ENCODE measurements at places on chromosomes 2 and 18. TPM values are rescaled to one million over a fixed set of nuclear protein-coding genes. Genes with fewer than 3 reads are reported as not detected.

MYO1B gene
- 13.1 TPM for total RNA-seq

ACMSD gene
- total RNA-seq: not detected

GRP gene
- not detected for total RNA-seq

CD8B2 gene
- total RNA-seq: 0.27 TPM

AQP12A gene
- total RNA-seq: not detected

RIT2 gene
- not detected for total RNA-seq

PER2 gene
- 33.1 TPM for total RNA-seq

SERPINB12 gene
- not detected for total RNA-seq

KIF5C gene
- 2.2 TPM for total RNA-seq

GPR55 gene
- 4.7 TPM for total RNA-seq

PRSS56 gene
- not detected for total RNA-seq

C2orf68 gene
- 26.1 TPM for total RNA-seq

LPIN1 gene
- 41.3 TPM for total RNA-seq

DNA sequence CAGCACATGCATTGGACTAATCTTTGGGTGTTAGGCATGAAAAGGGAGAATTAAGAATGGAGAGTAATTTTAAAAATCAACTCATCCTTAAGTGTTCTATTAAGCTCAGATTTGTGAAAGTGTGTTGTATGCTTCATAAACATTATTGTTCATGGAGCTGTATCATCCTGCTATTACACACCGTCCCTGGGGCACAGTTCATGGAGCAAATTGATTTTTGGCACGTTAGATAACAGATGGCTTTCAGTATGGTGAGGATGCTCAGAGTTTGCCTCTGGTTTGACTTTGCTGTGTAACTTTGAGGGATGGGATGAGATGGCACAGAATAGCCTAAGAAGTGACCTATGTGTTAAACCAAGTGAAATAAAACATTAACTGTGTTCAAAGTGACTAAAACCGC, 97.1 kb downstream of the MGAT5 start:
- H3K27ac ChIP-seq: no peak overlapping the region
- H3K36me3 ChIP-seq: no peaks in the 10 kb centered on the region
- no peaks in the 10 kb centered on the region for H3K27me3 ChIP-seq
- no peaks in the 10 kb centered on the region for H3K4me1 ChIP-seq

- no peak overlapping the region for H3K4me3 ChIP-seq
- H3K27me3 ChIP-seq: no peaks in the 10 kb centered on the region
- H3K4me1 ChIP-seq: no peaks in the 10 kb centered on the region
- H3K27ac ChIP-seq: no peak overlapping the region
- peak; percentile 29 for DNase-seq
Observed at GRCh38 chr2:127110985-127111384, 4.0 kb upstream of the BIN1 start.

DNA sequence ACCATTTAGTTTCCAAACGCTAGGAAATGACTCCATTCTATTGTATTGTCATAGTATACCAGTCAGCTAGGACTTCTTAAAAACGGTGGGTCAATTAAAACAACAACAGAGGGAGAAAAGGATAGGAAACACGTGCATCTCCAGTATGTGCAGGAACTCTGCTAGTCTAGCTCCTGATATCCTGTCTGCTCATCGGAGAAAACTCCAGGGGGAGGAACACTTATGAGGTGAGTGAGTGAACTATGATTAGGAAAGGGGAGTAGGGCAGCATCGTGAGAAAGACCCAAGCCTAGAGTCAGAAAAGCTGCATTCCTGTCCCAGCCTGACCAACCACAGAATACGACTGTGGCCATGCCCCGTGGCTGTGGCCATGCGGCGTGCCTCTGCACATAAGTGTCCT, 34.2 kb downstream of the DTNB start:
- H3K4me1 ChIP-seq: no peaks in the 10 kb centered on the region
- DNase-seq: no peak
- no peaks in the 10 kb centered on the region for H3K36me3 ChIP-seq
- H3K27ac ChIP-seq: no peak overlapping the region
- H3K4me3 ChIP-seq: no peak overlapping the region

DNA sequence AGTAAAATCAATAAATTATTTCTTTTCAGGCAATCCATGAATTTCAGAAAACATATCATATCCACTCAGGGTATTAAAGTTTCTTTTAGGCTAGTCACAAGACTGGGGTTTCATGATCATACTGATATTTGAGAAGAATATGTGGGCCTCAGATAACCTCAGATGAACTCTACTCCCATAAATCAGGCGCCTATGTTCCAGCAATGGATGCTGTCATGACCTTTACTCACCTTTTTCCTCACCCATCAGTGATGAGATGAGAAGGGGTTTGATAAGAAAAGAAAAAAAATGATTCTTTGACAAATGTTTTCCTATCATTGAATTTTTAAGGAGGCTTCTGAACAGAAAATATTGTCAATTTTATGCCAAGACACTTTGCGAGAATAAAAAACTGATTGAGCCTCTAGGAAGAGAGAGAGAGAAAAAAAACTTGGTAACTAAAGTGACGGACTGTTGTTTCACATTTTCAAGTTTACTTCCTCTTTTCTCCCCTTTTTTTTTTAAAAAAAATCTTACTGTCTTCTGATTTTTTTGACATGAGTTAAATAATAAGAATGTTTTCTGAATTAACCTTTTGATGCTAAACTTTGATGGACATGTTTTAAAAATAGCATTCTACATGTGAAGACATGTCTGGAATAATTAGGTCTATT, 309.1 kb upstream of the MAP2 start:
- H3K27me3 ChIP-seq: no peaks in the 10 kb centered on the region
- H3K4me1 ChIP-seq: no peaks in the 10 kb centered on the region
- H3K4me3 ChIP-seq: no peak overlapping the region
- no peaks in the 10 kb centered on the region for H3K36me3 ChIP-seq
- DNase-seq: no peak

GRCh38 chr2:205585449-205586383, 96.6 kb upstream of the NRP2 start:
- no peaks in the 10 kb centered on the region for H3K36me3 ChIP-seq
- no peaks in the 10 kb centered on the region for H3K4me1 ChIP-seq
- H3K27me3 ChIP-seq: no peaks in the 10 kb centered on the region

GRCh38 chr18:49731860-49732311, 81.4 kb downstream of the ACAA2 start:
- H3K4me1 ChIP-seq: no peaks in the 10 kb centered on the region
- DNase-seq: no peak
- no peaks in the 10 kb centered on the region for H3K36me3 ChIP-seq
- H3K4me3 ChIP-seq: no peak overlapping the region
- H3K27me3 ChIP-seq: no peaks in the 10 kb centered on the region

DNA sequence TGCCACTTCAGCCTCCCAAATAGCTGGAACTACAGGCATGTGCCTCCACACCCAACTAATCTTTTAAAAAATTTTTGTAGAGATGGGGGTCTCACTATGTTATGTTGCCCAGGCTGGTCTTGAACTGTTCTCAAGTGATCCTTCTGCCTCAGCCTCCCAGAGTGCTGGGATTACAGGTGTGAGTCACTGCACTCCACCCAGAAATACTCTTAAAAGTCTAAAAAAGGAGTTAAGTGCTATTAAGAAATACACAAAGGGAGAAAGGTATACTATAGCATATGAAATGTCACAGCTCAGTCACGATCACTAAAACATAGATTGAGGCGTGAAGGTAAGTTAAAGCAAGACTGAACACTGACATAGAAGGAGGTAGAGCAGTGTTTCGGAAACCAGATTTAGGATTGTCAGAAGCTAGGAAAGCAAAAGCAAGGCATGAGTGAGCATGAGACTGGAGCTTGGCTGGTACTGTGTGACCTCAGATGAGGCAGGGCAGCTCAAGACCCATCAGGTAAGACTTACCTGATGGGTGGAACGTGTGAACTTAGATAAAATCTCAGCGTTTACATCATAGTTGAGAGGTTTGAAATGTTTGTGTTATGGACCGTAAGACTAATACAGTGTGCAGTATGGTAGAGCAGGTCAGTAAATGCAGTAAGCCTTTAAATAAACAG, 9.2 kb downstream of the CCNYL1 start:
- no peak overlapping the region for H3K27ac ChIP-seq
- H3K27me3 ChIP-seq: no peaks in the 10 kb centered on the region
- no peak for DNase-seq
- no peak overlapping the region for H3K4me3 ChIP-seq
- no peaks in the 10 kb centered on the region for H3K36me3 ChIP-seq

DNA sequence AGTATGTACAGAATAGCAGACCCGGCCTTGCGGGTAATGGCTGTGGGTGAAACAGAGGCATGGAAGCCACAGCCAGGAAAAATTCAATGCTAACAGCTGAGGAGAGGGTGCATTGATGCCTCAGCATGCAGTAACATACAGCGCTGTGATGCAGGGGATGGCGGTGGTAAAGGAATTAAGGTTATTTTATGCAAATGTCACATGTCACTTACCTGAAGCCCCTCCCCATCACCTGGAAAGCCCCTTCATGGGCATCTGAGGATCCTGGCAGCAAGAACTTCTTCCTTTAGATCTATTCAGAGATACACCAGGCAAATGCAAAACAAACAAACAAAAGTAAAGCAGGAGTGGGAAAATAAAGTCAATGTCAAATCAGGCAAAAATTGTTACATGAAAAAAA, 1.7 kb upstream of the SP110 start:
- H3K4me1 ChIP-seq: no peaks in the 10 kb centered on the region
- no peak overlapping the region for H3K4me3 ChIP-seq
- no peak overlapping the region for H3K27ac ChIP-seq
- no peaks in the 10 kb centered on the region for H3K27me3 ChIP-seq

- H3K36me3 ChIP-seq: no peaks in the 10 kb centered on the region
- H3K4me1 ChIP-seq: no peaks in the 10 kb centered on the region
- H3K27me3 ChIP-seq: no peaks in the 10 kb centered on the region
- H3K27ac ChIP-seq: no peak overlapping the region
Observed at GRCh38 chr2:2050446-2050845, 280.6 kb downstream of the MYT1L start.

GRCh38 chr2:232008907-232009638, 47.6 kb downstream of the DIS3L2 start:
- H3K36me3 ChIP-seq: no peaks in the 10 kb centered on the region
- H3K4me1 ChIP-seq: no peaks in the 10 kb centered on the region
- no peaks in the 10 kb centered on the region for H3K27me3 ChIP-seq
- no peak overlapping the region for H3K27ac ChIP-seq
- DNase-seq: no peak

DNA sequence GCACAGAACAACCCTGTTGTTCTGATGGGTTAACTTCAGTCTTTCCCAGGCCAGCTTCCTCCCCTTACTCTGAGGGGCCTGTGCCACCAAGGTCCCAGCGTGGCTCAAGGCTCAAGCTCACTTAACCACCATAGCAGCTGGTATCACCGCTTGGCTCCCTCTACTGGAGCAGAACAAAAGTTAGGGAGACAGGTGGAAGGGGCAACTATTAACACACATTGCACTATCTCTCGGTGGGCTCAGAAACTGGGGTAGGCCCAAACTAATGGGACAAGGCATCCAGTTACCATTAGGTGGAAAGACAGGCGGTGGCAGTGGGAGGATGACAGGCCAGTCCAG, 88.7 kb upstream of the ATL2 start:
- DNase-seq: no peak
- no peaks in the 10 kb centered on the region for H3K36me3 ChIP-seq
- peak overlapping the region; percentile 80 for H3K27ac ChIP-seq
- H3K4me3 ChIP-seq: no peak overlapping the region
- no peaks in the 10 kb centered on the region for H3K4me1 ChIP-seq

- no peaks in the 10 kb centered on the region for H3K27me3 ChIP-seq
- H3K4me1 ChIP-seq: no peaks in the 10 kb centered on the region
- H3K4me3 ChIP-seq: no peak overlapping the region
- DNase-seq: no peak
- H3K36me3 ChIP-seq: no peaks in the 10 kb centered on the region
- H3K27ac ChIP-seq: no peak overlapping the region
Observed at GRCh38 chr2:36074008-36074407, 281.6 kb upstream of the CRIM1 start.

DNA sequence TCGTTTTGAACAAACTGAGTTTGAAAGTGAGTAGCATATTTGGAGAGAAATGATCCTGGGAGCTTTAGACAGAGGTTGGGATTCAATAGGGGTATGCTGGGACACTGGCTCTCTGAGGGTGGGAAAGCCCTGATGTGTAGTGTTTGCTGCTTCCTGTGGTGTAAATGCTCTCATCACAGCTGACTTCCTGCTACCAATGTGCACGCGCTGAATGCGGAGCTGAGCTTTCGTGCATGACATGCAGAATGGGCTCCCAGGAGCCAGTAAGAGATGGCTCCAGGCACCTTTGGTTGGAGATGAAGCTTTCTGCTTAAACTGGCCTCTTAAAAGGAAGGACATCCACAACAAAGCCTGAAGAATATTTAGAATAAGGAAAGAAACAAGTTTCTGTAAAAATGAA, 224.1 kb upstream of the CCDC150 start:
- no peak overlapping the region for H3K4me3 ChIP-seq
- no peaks in the 10 kb centered on the region for H3K27me3 ChIP-seq
- H3K4me1 ChIP-seq: no peaks in the 10 kb centered on the region

- no peak overlapping the region for H3K27ac ChIP-seq
- H3K4me3 ChIP-seq: no peak overlapping the region
- no peak for DNase-seq
Observed at GRCh38 chr2:195037045-195037444, 620.0 kb upstream of the SLC39A10 start.

DNA sequence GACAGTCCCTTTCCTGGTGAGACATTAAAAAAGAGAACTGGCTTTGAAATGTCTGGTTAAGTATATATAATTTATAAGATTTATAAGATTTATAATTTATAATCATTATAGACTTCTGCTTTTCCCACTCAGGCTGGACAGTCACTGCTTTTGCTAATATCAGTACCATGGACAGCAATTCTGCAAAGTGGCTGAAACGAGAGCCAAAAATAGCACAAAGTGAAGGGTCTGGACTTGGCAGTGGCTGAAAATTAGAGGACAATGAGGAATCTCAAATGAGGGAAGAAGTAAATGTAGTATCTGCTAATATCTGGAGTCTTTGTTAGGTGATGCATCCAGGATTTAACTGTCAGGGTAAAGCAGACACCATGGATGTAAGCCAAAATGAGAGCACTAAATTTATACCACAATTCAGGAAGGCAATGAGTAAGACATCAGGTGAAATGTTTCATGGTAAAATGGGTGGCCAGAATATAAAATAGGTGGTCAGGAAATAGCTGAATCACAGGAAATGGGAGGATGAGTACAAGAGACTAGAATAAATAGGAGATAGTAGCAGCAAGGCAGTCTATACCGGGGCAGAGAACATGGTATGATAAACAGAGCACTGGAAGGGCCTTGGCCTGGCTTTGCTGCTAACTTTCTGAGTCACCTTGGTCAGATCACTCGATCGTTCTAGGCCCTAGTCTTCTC, 39.6 kb upstream of the BOD1L2 start:
- no peaks in the 10 kb centered on the region for H3K36me3 ChIP-seq
- H3K4me3 ChIP-seq: no peak overlapping the region
- no peaks in the 10 kb centered on the region for H3K4me1 ChIP-seq

- H3K27ac ChIP-seq: no peak overlapping the region
- no peaks in the 10 kb centered on the region for H3K4me1 ChIP-seq
- no peak overlapping the region for H3K4me3 ChIP-seq
- no peaks in the 10 kb centered on the region for H3K36me3 ChIP-seq
Observed at GRCh38 chr2:223970343-223971128, 13.3 kb downstream of the MRPL44 start.

- DNase-seq: no peak
- no peaks in the 10 kb centered on the region for H3K4me1 ChIP-seq
- H3K27me3 ChIP-seq: no peaks in the 10 kb centered on the region
- H3K27ac ChIP-seq: no peak overlapping the region
Observed at GRCh38 chr18:24114924-24115549, 23.8 kb upstream of the CABYR start.
